NB4 (cell line): ENCODE measurements at places on chromosomes 3 and 15.
A peak's percentile ranks its signal among the peaks of the same experiment; 100 is the strongest.

GRCh38 chr15:96292635-96293034, 37.9 kb upstream of the NR2F2 start:
- no peak for DNase-seq

DNA sequence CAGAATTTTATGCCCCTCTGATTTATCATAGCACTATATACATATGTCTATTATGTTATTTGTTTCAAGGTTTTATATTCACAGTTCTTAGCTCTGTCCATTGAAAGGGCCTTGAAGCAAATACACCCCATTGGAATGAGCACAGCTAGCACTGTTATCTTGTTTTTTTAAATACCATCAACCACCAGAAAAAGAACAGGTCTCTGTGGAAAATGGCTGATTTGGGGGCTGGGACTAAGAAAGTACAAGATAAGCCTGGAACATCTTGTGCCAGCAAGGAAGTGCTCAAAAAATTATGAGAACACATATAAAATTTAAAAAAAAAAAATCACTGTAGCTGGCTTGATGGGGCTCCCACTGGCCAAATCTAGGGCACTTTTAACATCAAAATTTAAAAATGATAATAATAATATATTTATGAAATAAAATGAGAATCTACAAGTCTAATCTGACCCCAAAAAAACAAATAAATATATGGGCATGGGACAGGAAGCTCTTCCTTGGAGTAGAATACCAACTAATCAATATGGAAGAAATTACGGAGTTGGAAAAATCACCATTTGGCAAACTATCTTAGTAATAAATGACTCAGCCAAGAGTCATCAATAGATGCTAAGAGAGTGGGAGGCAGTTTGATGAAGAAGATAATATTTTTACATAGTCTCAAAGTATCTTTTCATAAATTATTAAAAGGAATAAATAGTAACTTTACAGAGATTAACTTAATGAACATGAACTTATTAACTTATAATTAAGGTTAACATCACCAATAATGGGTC, 20.5 kb downstream of the IFT80 start:
- DNase-seq, result no peak

DNA sequence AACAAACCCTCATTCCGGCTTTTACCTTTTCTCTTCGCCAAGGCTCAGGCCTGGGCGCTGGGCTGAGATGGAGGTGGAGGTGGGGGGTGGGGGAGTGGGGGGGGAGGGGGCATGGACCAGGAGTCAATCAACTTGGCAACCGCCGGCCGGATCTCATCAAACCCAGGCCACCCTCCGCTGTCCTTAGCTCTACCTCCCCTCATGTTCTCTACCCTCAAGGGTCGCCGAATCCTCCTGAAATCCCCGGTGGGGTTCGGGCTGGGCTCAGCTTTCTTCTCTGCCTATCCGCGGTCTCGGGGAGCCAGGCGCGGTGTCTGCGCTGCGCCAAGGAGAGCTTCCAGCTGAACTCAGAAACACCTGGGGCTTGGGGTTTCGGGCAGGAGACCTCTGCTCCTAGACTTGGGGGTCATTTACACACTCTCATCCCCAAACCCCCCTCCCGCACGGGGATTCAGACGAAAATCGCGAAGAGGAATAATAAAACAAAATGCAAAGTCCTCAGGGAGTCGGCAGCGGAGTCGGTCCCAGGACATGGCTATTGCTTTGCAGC, 2.5 kb downstream of the ONECUT1 start:
- DNase-seq, result no peak

GRCh38 chr3:41274944-41275668, 75.8 kb downstream of the CTNNB1 start:
- no peak for DNase-seq

DNA sequence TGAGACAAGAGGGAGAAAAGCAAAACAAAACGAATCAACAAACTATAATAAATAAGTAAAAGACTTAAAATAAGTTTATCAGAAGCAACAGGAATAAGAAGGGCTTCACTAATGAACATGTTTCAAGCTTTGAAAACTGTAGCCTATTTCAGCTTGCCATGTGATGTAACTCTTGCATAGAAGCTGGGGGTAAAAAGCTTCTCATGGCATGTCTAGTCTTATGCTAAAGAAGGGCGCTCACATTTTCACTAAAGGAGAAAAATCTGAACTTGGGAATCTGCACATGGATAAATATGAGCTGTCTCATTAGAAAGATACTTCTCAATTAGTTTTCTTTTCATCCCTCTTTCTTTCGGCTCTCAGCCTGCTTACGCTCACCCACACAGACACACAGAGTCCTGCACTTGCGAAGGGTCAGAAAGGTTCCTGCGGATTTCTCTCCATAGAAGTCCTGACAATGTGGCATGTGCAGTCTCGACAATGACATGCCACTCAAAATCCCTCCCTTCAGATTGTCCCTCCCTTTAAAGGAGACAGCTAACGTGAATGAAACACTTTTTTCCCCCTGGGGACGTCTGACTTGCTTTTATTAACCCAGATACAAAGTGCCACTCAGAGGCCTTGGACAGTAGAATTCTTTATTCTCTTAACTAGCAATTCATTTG, 568.9 kb upstream of the NR2F2 start:
- no peak for DNase-seq

GRCh38 chr3:114504941-114505628, 211.3 kb downstream of the TIGIT start:
- DNase-seq, result no peak

DNA sequence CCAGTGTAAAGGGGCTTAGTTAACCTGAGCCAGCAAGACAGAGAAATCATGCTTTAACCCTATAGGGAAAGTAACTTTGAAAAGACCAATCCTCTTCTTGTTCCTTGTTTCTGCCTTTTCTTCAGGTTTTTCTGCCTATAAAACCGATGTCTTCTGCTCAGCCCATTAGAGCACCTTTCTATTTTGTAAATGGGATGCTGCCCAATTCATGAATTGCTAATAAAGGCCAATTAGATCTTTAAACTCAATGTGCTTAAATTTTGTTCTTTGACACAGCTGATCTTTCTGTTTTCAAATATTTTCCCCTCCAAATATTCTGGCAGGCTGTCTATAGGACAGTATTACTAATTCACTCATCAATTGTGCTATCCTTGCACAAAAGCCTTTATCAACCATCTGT, 33.8 kb upstream of the SPTSSB start:
- no peak for DNase-seq

GRCh38 chr3:77042882-77043281, 3.0 kb downstream of the ROBO2 start:
- no peak for DNase-seq

- DNase-seq, result no peak
Measured at GRCh38 chr3:87313641-87314040, 37.3 kb upstream of the POU1F1 start.

GRCh38 chr15:56031836-56032235, 38.4 kb upstream of the NEDD4 start:
- no peak for DNase-seq

- DNase-seq, result no peak
Measured at GRCh38 chr3:129739634-129740033, 133.2 kb upstream of the PLXND1 start.

DNA sequence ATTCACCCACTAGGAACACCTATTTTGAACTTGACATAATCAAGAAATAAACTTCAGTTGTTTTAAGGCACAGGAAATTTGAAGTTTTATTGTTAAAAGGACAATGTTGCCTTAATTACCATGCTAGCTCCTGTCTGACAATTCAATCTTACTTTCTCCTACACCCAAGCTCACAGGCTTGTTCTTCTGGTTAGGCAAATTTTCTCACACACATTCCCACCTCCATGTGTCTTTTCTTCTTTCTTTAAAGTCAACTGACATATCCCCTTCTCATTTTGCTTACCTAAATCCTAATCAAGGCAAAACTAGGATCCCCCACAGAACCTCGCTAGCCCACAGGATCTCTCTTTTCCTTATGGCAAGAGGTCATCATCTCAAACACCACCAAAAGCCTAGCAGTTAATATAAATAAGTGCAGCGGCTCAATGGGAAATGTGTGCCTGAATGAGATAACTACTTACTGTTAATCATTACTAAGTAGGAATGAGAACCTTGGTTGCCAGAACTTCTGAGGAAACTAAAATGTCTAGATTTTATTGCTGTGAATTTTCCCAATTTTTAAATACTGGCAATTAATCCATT, 189.3 kb downstream of the PLCH1 start:
- DNase-seq, result no peak

- DNase-seq, result no peak
Measured at GRCh38 chr3:151214459-151214858, 11.4 kb upstream of the GPR171 start.

DNA sequence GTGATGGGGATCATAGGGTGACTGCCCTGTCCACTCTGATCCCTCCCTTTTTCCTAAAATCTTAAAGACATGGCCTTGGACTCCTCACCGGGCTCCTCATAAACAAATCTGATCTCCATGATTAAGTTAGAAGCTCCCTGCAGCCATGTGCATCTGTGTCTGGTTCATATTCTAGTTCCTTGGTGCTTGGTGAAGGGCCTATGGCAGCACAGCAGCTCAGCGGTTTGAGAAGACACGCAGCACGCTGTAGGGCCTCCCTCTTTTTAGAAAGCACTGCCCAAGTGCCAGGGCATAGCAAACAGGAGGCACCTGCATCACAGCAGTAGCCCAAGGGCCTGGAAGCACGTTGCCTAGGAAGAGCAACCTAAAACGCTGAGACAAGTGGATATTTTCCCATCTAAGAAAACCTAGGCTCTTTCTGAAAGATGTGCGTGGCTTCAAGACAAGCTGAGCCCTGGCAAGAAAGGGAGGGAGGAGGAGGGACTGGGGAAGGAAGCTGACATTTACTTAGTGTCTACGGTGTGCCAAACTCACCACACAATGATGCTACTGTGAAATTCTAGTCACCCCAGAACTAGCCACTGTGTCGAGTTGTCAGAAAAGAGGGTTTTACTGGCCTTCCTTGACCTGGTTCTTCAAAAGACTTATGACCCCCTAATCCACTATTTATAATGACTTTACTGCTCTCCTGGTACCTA, 14.9 kb upstream of the ULK3 start:
- DNase-seq, result no peak

DNA sequence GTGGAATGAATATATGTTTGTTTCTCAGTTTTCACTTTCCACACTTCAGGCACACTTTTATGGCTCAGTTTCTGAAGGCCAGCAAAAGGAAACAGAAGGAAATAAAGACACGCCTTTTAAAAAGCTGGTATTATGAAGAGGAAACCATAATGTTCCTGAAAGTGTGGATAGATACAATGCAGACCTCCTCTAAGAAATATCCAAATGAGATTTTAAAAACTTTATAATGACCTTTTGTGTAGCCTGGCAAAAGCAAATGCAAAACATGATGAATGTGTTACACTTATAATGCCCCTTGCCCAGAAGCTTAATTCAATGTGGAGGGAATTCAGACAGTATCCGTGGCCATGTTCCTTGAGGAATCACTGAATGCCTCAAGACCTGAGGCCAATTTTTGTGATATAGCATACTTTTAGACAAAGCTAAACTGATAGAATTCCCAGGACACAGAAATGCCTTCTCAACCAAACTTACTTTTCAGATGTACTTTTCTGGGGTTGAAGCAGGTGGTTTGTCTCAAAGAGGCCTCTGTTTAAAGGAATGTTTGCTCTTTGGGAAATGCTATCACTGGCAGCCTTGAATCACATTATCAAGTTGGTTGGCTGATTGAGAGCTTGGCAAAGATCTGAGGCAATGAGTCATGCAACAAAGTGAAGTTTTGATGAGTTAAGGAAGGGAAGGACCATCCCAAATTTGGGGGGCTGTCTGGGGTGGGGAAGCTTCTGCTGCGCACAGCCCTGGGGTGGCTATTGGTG, 77.1 kb upstream of the CACNA2D3 start:
- DNase-seq, result no peak

DNA sequence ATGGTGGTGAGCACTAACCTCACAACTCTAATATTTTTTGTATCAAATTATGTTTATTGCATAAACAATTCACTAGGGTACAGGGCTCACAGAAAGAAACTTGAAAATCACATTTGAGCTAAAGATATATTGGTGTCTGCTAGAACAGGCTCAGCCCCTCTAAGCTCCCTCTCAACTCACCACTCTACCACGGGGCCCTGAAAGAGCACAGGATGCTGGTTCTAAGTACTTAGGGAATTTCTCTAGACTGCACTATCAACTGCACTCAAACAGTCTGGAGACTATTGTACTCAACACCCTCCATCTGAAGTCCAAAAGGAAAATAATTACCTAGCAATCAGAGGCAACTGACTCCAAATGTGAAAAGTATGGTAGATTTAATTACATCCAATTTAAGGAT, 98.7 kb upstream of the STRIT1 start:
- DNase-seq, result no peak

GRCh38 chr3:9135930-9136525, 113.4 kb downstream of the SRGAP3 start:
- DNase-seq, result no peak

GRCh38 chr15:66472176-66472999, 25.2 kb downstream of the SNAPC5 start:
- DNase-seq, result no peak

DNA sequence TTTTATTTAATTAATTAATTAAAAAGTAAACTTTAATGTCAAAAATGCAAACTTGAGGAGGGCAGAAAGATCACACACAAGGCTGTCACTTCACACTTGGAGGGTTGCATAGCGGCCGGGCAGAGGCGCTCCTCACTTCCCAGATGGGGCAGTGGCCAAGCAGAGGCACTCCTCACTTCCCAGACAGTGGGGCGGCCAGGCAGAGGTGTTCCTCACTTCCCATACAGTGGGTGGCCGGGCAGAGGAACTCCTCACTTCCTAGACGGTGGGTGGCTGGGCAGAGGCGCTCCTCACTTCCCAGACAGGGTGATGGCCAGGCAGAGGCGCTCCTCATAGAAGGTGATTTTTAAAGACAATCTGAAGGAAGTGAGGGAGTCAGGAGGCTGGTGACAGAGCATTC, 277.5 kb downstream of the PDCD6IP start:
- no peak for DNase-seq

- DNase-seq, result no peak
Measured at GRCh38 chr3:119944091-119944490, 150.2 kb downstream of the GSK3B start.

- DNase-seq, result no peak
Measured at GRCh38 chr3:152243301-152243711, 25.4 kb upstream of the MBNL1 start.

- peak; percentile 83 for DNase-seq
Measured at GRCh38 chr3:32577581-32578556, 7.2 kb upstream of the DYNC1LI1 start.

- no peak for DNase-seq
Measured at GRCh38 chr3:111848283-111848682, 10.8 kb upstream of the PHLDB2 start.

GRCh38 chr15:25990220-25990619, 127.1 kb upstream of the ATP10A start:
- no peak for DNase-seq

- DNase-seq, result no peak
Measured at GRCh38 chr15:62989366-62990055, 53.0 kb upstream of the TPM1 start.

DNA sequence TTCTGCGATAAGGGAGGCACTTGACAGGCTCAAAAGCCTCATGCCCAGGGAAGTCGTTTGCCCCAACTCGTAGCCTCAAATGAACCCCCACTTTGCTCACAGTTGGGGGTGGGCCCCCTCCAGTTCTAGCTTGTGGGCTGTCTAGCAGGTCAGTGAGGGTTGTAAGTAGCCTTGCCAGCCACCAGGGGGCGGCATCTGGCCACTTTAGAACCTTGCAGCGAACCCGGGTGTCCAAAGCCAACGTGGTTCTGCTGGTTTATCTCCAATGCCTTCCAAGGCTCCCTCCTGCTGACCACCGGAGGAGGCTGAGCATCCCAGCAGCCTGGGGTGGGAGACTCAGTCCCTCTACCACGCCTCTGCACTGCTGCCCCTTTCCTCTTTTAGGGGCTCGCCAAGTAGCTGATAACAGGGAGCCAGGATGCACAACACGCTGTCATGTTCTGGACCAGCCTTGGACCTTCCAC, 9.2 kb upstream of the RBSN start:
- DNase-seq, result peak; percentile 78

GRCh38 chr15:96440978-96441377, 110.5 kb downstream of the NR2F2 start:
- DNase-seq, result no peak
